ENCODE measurements at places on chromosomes 13 and 19.
A peak's percentile ranks its signal among the peaks of the same experiment; 100 is the strongest.

DNA sequence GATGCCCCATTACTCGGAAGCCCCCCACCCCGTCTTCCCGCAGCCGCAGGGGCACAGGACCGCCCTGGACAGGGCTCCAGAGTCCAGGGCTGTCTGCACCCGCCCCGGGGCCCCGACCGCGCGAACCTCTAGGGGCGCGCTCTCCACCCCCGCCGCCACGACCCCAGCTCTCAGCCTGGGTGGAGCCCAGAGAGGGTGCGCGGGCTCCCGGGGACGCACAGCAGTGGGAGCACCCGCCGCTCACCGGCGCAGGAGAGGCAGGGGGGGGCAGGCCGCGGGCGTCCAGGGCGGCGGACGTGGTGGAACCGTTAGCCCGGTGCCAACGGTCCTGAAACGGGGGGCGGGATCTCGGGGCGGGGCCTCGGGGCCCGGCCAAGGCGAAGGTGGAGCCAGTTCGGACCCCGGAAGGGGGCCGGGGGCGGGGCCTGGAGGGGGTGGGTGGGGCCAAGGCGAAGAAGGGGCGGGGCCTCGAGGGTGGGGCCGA, at the start of gene ATP8B3:
Gene ATP8B3 (minus strand): TSS at position 335 of the 484 bp plus-strand sequence. CDS start 540 bp downstream, outside the sequence.
- DNase-seq, result peak; percentile 66

DNA sequence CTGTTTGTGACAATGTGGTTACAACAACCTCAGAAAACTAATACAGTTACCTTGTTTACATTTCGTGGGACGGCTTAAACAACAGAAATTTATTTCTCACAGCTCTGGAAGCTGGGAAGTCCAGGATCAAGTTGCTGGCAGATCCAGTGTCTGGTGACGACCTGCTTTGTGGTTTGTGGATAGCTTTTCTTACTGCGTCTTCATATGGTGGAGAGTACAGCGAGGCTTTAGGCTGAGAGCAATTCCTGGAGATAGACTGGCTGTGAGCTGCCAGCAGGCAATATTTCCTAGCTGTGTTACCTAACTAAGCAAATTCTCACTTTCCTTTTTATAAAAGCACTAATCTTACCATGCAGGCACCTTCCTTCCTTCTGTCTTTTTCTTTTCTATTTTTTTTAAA, 1203.5 kb upstream of the PRR20A start:
- no peak for DNase-seq

DNA sequence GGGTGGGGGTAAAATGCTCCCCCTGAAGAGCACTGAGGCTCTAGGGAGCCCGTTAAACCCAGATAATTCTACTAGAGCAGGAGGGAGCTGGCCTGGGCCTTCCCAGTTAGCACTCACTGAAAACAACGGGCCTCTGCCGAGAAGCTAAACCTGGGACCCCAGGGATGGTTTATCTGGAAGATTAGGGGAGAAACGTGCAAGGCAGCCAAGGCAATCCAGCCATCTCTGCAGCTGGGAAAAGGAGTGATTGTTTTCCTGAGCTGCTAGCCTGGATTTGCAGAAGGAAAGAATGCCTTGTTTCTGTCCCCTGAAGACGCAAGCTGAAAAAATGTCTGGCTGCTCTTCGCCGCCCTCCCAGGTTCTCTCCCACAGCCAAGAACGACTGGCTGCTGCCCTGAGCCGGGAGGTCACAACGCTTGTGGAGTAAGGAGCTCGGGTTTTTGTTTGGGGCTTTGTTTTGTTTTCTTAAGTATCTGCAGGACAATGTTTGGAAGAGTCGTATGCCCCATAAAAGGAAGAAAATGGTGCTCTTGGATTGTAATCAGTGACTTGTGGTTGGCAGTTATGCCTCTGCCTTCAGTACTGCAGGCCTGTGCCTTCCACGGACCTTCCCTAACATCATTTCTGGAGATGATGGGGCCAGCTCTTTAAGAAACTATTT, 31.5 kb downstream of the COL4A2 start:
- DNase-seq, result no peak

DNA sequence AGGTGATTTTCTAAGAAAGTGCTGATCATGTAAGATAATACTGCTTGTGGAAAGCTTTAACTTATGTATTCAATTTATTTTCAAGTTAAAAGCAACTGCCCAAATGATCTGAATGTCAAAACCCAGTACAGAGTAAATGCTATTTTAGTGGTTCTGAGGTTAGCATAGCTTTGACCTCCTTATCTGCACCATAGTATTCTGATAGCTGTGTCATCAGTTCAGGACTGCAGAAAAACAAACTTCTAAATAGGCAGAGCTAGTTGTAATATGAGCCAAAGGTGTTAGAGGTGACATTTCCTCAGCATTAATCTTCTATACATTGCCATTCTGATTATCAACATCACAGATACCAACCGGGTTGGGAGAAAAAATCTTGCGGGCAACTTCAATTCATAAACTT, 758.7 kb downstream of the SLITRK5 start:
- DNase-seq, result no peak

- no peak for DNase-seq
Measured at GRCh38 chr13:68026077-68026476, 795.9 kb upstream of the PCDH9 start.

DNA sequence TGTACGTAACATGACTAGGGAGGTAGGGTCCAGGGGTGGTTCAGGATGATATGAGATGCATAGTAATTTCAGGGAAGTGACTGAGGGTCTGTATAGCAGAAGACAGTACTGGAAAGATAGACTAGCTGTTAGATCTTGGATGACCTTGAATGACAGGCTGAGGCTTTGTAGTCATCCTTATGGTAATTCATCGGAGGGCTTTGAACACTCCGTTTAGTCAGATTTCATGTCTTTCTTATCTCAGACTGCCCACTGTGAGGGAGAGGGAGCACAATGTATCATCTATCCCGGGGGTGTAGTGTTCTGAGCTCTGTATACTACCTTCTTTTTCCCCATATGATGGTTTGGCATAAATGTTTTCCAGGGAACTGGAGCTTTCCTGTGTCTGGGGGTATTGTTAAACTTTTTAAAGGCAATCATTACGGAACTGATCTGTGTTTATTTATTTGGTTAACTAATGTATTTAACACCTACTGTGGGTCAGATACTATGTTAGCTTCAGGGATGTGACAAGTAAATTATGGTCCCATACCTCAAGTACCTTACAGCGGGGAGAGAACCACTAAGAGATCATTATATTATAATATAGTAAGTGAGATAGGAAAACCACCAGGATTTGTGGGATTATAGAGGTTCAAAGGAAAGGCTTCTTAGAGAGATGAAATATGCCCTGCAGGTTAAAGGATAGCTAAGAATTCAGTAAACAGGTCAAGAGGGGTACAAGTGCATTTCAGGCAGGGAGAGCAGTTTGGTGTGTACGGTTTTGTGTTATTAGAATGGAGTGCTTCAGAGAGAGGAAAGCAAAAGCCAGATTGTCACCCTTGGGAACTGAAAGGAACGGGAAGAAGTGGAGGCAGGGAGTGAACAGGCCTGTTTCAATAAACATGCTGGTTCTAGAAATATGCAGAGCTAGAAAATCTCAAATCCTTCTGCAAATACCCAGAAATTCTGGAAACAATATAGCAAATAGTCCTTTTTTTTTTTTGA, 164.8 kb upstream of the KL start:
- DNase-seq, result no peak

- DNase-seq, result no peak
Measured at GRCh38 chr13:27043013-27043412, 128.6 kb downstream of the USP12 start.

- no peak for DNase-seq
Measured at GRCh38 chr13:41004875-41005693, 14.0 kb downstream of the ELF1 start.

GRCh38 chr13:71861769-71862458, 5.1 kb downstream of the DACH1 start:
- DNase-seq, result no peak

- no peak for DNase-seq
Measured at GRCh38 chr13:107906131-107906530, 309.2 kb downstream of the LIG4 start.

DNA sequence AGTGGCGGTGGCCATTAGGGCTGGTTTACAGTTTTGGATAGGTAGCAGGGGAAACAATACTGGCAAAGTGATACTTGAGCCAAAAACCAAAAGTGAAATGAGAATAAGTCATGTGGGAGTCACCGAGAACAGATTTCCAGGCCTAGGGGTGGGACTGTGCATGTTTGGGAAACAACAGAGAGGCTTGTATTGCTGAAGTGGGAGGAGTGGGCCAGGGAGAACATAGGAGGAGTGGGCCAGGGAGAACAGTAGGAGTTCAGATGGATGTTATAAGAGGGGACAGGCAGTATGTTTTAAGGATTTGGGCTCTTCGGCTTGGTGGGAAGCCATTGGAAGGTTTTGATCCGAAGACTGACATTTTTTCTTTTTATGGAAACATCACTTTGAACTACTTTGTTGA, 35.5 kb downstream of the AKAP11 start:
- DNase-seq, result no peak

GRCh38 chr13:106599875-106600797, 32.2 kb upstream of the ARGLU1 start:
- no peak for DNase-seq

GRCh38 chr13:29501674-29502073, 93.8 kb downstream of the SLC7A1 start:
- DNase-seq, result no peak

DNA sequence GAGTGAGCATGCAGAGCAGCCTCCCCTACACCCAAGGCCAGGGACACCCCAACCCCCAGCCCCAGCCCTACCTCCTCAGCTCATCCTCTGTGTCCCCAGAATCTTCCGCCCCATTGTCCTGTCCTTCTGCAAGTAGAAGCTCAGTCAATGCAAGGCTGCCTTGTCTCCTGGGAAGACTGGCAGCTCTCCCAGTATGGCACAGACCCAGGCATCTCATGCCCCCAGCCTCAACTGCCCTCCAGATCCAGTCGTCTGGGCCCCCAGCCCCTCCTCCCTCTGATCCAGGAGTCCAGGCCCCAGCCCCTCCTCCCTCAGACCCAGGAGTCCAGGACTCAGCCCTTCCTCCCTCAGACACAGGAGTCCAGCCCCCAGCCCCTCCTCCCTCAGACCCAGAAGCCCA, 13.0 kb downstream of the ZNF575 start:
- DNase-seq, result no peak

DNA sequence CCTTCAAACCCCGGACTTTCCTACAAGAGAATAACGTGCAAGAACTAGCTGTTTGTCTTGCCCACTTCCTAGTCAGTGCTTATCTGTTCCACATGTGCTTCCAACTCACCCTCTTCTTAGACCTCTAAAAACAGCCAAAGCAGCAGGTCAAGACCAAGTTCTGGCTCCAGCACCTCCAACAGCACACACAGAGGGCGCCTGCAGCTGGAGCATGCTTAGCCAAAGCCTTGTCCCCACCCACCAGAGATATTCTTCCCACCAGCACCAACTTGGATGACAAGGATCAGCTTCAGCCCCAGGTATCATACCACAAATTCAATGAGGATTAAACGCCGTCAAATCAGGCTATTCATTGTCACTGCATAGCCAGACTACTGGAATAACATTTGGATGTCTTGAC, 17.9 kb downstream of the RCBTB1 start:
- DNase-seq, result no peak

GRCh38 chr13:98997011-98997730, 19.3 kb upstream of the DOCK9 start:
- DNase-seq, result no peak

DNA sequence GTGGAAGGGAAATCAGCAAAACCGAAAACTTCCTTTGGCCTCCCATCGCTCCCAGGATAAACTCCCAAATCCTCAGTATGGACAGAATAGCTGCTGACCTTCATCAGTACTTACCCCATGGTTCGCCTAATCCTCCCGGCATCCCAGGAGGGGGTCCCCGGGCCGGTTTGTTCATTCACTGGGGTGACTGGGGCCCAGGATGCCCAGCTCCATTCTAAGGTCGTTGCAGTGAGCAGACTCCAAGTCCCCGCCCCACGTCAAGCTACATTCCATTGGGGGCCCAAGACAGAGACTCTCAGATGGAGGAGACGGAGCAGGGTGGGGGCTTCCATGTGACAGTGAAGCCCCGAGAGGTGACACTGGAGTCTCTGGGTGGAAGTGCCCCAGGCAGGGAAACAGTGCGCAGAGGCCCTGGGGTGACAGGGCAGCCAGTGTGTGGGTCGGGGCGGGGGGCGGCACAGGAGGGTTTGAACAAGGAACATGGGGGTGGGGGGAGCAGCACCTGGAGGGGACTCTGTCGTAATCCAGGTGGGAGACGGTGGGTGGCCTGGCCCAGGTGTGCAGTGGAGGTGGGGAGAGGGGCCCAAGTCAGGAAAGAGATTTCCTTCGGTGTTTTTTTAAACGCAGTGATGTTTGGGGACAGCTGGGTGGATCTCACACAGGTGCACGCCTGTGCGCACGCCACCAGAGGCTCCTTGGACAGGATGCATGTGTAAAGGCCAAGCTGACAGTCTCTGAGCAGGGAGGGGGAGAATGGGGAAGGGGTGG, 5.1 kb downstream of the SSBP4 start:
- DNase-seq, result no peak

GRCh38 chr13:31769575-31769974, 30.2 kb downstream of the RXFP2 start:
- no peak for DNase-seq

DNA sequence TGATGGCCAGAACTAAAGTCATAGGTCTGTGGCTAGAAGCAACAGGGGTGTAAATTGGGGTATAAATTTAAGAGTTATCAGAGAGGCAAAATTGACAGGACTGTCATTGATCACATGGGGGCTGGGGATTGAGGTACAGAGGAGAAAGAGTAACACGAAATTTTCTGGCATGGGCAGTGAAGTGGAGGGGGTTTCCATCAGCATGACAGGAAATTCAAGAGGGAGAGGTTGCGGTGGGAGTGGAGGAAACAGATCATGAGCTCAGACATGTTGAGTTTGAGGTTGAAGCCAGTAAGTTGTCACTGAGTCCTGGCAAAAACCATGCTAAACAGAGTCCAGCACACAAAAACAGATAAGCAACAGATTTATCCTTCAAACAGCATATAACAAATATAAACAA, 192.1 kb upstream of the TSC22D1 start:
- no peak for DNase-seq

GRCh38 chr13:42275098-42275471, 3.1 kb downstream of the AKAP11 start:
- DNase-seq, result no peak

GRCh38 chr13:29754473-29754806, 96.0 kb downstream of the UBL3 start:
- DNase-seq, result no peak

- no peak for DNase-seq
Measured at GRCh38 chr19:3740431-3740830, 21.1 kb downstream of the APBA3 start.

- DNase-seq, result no peak
Measured at GRCh38 chr19:44512326-44513298, 12.3 kb upstream of the ZNF180 start.

- DNase-seq, result no peak
Measured at GRCh38 chr19:19459073-19459472, 53.6 kb downstream of the GATAD2A start.

- no peak for DNase-seq
Measured at GRCh38 chr19:5131506-5132205, 162.7 kb downstream of the KDM4B start.

- DNase-seq, result no peak
Measured at GRCh38 chr19:2166741-2167738, 3.3 kb downstream of the DOT1L start.

GRCh38 chr13:76965759-76966421, 17.6 kb downstream of the ACOD1 start:
- no peak for DNase-seq

All from activated gamma-delta T cell (primary cell).